Stimulated activated effector memory CD8-positive, alpha-beta T cell treated with anti-CD3 and anti-CD28 coated beads, Interleukin-12 subunit alpha, Interleukin-12 subunit beta, amount 100 ng/mL, for 72 hours (primary cell): ENCODE measurements at places on chromosomes 13 and 19.

- no peak for DNase-seq
Measured at GRCh38 chr13:36696410-36697010, 22.7 kb downstream of the SERTM1 start.

GRCh38 chr13:97855570-97856303, 97.7 kb upstream of the IPO5 start:
- DNase-seq, result no peak

GRCh38 chr13:113954046-113954835, 19.6 kb downstream of the C13orf46 start:
- DNase-seq, result no peak

DNA sequence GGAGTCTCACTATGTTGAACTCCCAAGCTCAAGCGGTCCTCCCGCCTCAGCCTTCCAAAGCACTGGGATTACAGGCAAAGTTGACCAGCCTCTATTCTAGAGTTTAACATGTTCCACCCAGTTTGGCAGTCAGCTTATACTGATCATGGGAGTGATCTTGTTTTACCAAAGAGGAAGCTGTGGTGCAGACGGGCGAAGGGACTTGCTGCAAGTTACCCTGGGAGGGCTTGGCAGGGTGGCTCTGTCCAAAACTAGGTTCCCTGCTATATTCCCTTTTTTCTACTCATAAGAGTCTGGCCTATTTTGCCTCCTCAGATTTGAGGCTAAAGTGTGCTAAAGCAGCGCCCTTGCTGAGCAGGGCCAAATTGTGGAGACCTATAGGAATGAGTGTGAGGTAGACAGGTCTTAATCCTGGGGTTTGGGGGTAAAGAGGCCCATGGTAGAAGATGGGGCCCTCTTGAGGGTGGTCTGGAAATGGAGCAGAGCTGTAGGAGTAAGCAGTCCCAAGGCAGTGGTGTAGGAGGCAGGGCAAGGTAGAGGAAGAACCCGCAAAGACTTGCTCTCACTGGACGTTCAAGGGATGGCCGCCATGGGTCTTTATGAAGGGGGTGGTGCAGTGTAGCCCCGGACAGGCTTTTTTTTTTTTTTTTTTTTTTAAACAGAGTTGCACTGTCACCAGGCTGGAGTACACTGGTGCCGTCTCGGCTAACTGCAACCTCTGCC, 3.3 kb downstream of the RPS19 start:
- no peak for DNase-seq

- peak; percentile 90 for DNase-seq
Measured at GRCh38 chr19:44723952-44724319, 24.6 kb upstream of the BCL3 start.

DNA sequence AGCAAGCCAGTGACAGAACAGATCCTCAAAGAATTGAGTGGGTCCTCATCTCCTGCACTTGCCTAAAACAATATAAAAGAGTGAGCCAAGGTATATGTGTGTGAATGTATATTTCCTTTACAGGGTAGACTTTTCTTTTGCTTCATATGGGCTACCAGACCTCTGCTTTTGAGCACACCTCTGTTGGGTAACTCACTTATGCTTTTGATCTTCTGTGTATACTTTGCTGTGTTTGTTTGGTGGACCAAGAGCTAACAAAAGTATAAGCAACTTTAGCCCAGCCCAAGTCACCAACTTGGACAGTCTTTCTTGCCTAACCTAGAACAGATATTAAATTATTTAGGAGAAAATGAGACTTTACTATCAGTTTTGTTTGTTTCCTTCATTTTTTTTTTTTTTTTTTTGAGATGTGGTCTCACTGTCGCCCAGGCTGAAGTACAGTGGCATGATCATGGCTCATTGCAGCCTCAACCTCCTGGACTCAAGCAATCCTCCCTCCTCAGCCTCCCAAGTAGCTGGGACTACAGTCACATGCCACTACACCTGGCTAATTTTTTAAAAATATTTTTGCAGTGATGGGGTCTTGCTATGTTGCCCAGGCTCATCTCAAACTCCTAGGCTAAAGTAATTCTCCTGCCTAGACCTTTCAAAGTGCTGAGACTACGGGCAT, 513.1 kb downstream of the DCT start:
- DNase-seq, result no peak

- no peak for DNase-seq
Measured at GRCh38 chr13:85729296-85729695, 69.9 kb downstream of the SLITRK6 start.

GRCh38 chr19:29564574-29565005, 38.8 kb downstream of the VSTM2B start:
- no peak for DNase-seq

- no peak for DNase-seq
Measured at GRCh38 chr19:37988758-37989635, 82.0 kb downstream of the SIPA1L3 start.

DNA sequence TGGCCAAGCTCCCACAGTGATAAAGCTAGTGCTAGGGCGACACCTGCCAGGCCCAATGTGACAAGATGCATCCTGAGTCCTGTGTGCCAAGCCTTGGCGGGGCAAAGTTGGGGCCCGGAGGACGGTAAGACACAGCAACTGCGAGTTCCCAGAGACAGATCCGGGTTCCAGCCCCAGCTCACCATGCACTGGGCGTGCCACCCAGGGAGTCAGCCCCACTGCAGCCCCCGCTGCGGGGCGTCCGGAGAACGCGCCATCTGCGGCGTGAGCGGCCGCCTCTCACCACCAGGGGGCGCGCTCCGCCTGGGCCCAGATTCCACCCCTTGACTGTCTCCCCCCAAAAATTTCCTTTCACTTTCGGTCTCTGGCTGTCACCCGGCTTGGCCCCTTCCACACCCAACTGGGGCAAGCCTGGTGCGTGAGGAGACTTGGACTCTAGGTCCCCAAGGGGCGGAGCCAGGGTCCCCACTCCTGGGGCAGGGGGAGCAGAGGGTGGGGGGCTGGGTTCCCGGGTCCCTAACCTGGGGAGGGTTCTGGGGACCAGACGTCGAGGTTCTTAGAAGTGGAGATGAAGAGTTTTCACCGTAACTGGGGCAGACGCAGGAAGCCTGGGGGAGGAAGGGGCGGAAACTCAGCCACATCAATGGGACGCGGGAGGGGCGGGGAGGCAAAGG, at the start of gene FLT3LG:
TSS of gene FLT3LG (plus strand) at position 348 of the 674 bp plus-strand sequence. CDS start 425 bp downstream, outside the sequence.
- peak; percentile 93 for DNase-seq

DNA sequence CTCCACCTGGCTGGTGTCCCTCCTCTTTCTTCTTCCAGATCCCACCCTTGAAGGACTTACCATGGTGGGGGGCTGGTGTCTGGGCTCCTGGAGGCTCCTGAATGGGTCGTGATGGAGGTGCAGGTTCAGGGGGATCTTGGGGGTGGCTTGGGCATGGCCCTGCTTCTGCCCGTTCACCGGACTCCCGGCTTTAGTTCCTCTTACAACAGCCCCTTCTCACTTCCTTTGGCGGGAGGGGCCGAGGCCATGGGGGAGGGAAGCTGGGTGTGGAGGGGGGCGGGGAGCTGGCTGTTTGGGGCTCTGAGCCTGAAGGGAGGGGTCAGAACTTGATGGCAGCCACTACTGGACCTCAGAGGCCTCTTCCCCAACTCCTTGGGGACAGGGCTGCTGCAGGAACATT, at the start of gene MYO1F:
TSS of gene MYO1F (minus strand) at position 196 of the 400 bp plus-strand sequence. CDS start at position 63, 133 bp downstream.
- DNase-seq, result no peak

- no peak for DNase-seq
Measured at GRCh38 chr19:48609571-48610108, 3.1 kb downstream of the SPACA4 start.

DNA sequence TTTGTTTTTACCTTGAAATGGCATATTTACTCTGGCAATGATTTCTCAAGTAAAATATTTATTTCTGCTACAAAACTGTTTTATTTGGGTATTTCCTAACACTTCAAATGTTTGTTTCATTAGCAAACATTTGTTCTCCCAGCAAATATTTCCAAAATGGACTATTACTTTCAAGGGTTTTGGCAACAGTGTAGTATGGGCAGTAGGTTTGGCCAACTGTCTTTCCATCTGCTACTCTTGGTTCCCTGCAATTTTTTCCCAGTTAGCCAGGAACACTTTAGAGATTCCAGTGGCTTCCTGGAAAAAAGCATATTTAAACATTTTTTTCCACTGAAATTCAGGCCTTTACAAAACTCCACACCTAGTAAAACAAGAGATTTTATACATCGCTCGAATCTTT, 466.6 kb downstream of the SLITRK6 start:
- DNase-seq, result no peak

DNA sequence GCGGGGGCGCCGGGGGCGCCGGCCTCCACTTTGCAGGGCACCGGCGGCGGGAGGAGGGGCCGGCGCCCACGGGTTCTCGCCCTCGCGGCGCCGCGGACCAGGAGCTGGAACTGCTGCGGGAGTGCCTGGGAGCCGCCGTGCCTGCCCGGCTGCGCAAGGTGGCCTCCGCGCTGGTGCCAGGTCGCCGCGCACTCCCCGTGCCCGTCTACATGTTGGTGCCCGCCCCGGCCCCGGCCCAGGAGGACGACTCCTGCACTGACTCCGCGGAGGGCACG, 11.9 kb downstream of the C19orf25 start:
- no peak for DNase-seq

DNA sequence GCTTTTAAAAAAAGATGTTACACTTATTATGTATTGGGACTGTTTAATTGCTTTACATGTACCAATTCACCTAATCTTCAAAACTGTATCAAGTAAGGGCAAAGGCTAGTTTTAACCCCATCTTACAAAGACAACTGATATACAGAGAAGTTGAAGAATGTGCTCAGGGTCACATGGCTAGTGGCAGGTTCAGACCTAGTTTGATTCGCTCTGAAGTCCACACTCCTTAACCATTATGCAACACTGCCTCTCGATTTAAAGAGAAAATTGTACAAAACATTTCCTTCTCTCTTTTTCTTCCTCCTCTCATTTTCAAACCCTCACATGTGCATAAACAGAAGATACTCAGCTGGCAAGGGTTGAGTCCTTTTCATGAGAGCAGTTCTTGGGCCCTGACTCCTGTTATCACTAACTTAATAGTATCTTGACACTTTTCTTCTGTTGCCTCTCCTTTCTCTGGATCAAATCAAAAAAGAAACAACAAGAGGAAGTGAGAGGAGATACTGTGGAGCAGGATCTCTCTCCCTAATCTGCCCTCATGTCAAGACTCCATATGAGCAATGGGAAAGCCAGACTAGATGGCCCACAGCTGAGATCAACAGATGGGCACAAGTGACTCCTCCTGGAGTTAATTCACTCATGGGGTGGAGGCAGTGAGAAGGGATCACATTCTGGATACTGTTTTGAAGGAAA, 19.0 kb upstream of the N4BP2L1 start:
- DNase-seq, result no peak

GRCh38 chr13:23160638-23161480, 19.9 kb upstream of the SGCG start:
- no peak for DNase-seq

DNA sequence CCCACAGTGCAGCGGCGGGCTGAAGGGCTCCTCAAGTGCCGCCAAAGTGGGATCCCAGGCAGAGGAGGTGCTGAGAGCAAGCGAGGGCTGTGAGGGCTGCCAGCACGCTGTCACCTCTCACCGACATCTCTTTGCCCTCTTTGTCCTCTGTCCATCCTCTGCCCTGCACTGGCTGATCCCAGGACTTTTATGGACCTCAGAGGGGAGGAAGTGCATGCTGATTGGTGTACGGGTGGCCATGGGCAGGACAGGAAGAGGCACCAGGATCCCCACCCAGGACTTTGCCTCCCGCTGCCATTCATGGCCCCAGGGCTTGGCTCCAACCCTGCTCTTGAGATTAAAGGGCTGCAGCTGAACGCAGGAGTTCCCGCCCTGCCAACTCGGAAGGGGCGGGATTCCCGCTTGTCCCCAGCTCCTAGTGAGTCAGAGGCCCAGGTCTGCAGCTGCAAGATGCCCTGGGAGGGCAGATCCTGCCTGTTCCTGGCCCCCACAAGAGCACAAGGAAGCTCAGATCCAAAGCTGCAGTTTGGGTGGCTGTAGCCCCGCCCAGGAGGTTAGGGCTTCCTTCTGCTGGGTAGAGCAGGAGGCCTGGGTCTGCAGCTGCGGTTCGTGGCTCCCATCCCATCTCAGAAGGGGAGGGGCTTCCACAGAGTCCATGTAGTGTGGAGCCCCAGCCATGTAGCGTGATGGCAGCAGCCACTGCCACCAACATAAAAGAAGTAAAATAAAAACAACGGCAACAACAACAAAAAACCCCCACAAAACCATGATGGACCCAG, 1716.7 kb downstream of the SLITRK1 start:
- DNase-seq, result no peak

- no peak for DNase-seq
Measured at GRCh38 chr19:34066007-34066643, 106.2 kb upstream of the LSM14A start.

- DNase-seq, result no peak
Measured at GRCh38 chr13:107845911-107846310, 369.4 kb downstream of the LIG4 start.

- no peak for DNase-seq
Measured at GRCh38 chr19:50327013-50327412, 2.2 kb downstream of the KCNC3 start.

DNA sequence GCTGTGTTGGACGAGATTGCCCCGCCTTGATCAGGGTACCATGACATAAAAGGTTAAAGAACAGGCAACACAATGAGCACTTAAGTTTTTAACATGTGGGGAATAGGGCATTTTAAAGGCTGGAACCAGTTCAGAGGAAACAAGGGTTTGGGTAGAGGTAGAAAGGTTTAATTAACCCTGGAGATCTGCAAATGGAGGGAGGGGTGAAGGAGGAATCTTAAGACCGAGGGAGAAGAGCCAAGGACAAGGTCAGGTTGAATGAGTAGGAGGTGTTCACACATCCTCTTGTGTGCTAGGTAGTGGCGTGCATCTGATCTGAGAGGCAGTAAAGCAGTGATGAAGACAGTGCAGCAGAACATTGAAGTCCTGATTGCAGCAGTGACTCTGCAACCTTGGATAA, 28.5 kb downstream of the SKA3 start:
- DNase-seq, result no peak

DNA sequence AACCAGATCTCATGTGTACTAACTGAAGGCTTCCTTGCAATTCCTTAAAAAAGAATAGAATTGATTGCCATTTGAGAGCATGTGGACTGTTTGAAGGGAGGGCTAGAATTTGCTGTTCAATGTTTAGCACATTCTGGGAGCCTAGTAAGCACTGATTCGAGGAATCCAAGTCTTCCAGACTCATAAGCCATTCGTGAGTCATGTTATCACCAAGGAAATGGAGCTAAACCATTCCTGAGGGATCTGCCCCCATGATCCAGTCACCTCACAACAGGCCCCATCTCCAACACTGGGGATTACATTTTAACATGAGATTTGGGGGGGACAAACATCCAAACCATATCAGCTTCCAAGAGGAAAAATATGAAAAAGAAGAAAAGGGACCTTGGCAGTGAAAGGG, 276.4 kb downstream of the KCNRG start:
- no peak for DNase-seq

- no peak for DNase-seq
Measured at GRCh38 chr13:25330541-25330940, 29.1 kb downstream of the NUP58 start.

DNA sequence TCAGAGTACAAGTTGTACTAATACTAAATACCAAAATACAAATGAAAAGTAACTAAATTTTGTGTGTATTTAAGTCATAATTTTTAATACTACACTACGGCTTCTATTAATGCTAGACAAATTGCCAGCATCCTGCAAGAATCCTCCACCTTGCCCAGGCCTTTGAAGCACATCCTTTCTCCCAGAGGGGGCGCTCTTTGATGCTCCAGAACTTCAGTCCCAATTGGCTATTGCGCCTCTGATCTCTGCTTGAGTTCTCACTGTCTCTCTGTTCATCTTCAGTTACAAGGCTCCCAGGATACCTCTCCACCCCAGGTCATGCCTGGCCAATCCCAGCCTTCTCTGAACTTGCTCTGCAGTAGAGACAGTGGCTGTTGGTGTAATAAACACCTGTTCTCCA, 141.0 kb downstream of the DCLK1 start:
- no peak for DNase-seq

- no peak for DNase-seq
Measured at GRCh38 chr19:14686411-14686810, 3.4 kb upstream of the ZNF333 start.
